ENCODE measurements at places on chromosomes 5 and 9.

GRCh38 chr9:83166372-83166771 lies 103.4 kb upstream of the RASEF start:
- no peak for DNase-seq

- no peak for DNase-seq
Measured at GRCh38 chr5:80191991-80192398, 63.9 kb downstream of the SERINC5 start.

DNA sequence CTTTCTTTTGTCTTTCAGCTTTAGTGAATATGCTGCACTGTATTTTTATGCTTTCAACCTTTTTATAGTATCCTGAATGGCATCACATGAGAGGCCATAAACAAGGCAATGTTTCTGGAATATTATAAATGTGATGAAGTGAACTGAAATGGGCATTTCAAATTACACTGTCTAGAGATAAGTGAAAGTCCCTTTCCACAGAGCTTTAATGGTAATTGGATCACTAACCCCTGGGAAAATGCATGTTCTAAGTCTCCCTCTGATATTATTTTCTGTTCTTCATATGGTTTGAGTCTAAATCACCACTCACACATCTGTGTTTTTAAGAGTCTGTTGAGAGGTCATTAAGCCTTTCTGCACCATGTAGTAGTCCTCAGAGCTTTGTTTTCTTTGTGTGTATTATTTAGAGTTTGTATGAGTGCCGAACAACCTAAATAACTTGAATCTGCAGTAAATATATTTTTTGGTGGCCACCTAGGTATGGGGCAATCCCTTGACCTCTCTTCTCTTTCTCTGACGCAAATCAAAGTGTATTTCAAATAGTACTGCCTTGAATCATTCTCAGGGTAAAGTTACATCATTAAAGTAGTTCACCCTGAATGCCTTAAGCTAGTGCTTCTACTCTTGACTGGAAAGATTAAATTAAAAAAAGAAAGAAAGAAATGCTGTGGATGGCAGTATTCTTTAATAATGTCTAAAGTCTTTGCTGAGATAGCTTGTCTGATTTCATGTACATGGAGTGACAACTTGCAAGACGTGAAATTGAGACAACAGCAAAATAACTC lies 1931.0 kb upstream of the CDH6 start:
- DNase-seq: no peak

DNA sequence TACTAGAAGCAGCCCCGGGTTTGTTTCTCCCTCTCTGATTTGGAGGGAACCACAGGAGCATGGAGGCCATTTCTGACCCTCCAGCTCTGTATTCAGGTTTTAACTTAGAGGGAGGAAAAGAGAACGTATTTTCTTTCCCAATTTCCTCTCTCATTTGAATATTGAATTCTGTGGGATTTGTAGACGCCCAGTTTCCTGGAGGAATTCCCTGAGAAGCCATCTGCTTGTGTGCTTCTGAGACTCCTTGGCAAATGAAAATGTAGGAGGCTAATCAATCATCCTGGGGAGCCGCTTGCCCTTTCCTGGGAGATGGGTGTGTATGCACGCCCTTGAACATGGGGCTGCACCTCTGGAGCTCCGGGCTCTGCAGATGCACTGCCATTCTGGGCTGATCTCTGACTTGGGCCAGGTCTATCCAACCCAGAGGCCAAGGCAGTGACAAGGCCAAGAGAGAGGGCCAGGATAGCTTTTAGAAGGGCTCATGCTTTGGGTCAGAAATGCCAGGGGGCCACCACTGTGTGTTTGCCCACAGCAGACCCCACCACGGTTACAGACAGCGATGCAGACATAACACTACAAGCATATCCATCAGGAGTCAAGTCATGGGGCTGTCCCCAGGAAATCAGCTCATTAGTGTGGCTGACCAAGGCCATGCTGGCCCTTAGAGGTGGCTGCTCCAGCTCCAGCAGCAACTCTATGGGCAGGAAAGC lies 174.5 kb downstream of the C5orf15 start:
- DNase-seq: no peak

DNA sequence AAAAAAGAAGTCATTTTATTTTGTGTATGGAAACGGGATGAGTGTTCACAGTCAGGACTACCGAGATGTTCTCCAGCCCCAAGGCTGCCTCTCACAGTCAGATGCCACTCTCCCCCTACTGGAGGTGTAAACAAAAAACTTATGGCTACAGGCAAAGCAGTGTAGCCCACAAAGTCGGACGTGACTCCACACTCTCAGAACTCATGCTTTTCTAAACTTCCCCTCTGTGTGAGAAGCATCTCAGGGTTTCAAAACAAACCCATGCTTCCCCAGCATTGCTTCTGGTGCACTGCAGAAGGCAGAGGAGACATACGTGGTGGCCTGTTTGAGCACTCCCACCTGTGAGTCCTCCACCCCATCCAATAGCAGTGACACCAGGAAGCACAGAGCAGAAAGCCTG lies 580.3 kb downstream of the BNC2 start:
- no peak for DNase-seq

GRCh38 chr5:142601432-142601831 lies 84.5 kb downstream of the FGF1 start:
- no peak for DNase-seq

- DNase-seq: no peak
Measured at GRCh38 chr5:80308526-80308925, 11.3 kb upstream of the SPZ1 start.

All from GF-D8 (cell line).